ENCODE measurements at places on chromosomes 5 and 9. TPM values are rescaled to one million over a fixed set of nuclear protein-coding genes. Genes with fewer than 3 reads are reported as not detected.

Gene FCN2
- polyA plus RNA-seq: 0.16 TPM

Gene PDE8B
- polyA plus RNA-seq: 4.9 TPM

Gene TUSC1
- polyA plus RNA-seq: 14.5 TPM

Gene C9
- 0.36 TPM for polyA plus RNA-seq

Gene ZSWIM6
- 8.9 TPM for polyA plus RNA-seq

Gene TMEFF1
- 2.3 TPM for polyA plus RNA-seq

Gene PCDHGA2
- polyA plus RNA-seq: 2.8 TPM

GRCh38 chr9:9792144-9792857, 820.5 kb downstream of the PTPRD start:
- H3K36me3 ChIP-seq: no peaks in the 10 kb centered on the region
- no peak overlapping the region for H3K27ac ChIP-seq
- H3K27me3 ChIP-seq: no peaks in the 10 kb centered on the region

- no peaks in the 10 kb centered on the region for H3K4me1 ChIP-seq
- no peaks in the 10 kb centered on the region for H3K36me3 ChIP-seq
- no peak overlapping the region for H3K4me3 ChIP-seq
- no peak overlapping the region for H3K27ac ChIP-seq
Measured at GRCh38 chr5:110909950-110910349, 161.6 kb upstream of the TSLP start.

GRCh38 chr9:9284201-9284600, 1328.6 kb downstream of the PTPRD start:
- H3K27me3 ChIP-seq: no peaks in the 10 kb centered on the region
- no peak overlapping the region for H3K27ac ChIP-seq
- no peak for DNase-seq
- H3K36me3 ChIP-seq: no peaks in the 10 kb centered on the region
- no peaks in the 10 kb centered on the region for H3K4me1 ChIP-seq
- no peak overlapping the region for H3K4me3 ChIP-seq

GRCh38 chr5:74618106-74618505, 22.4 kb downstream of the ENC1 start:
- DNase-seq: no peak
- H3K27me3 ChIP-seq: peaks cover 4% of the 10 kb centered on the region
- no peak overlapping the region for H3K4me3 ChIP-seq
- no peak overlapping the region for H3K27ac ChIP-seq
- H3K4me1 ChIP-seq: peaks cover 3% of the 10 kb centered on the region
- H3K36me3 ChIP-seq: no peaks in the 10 kb centered on the region

DNA sequence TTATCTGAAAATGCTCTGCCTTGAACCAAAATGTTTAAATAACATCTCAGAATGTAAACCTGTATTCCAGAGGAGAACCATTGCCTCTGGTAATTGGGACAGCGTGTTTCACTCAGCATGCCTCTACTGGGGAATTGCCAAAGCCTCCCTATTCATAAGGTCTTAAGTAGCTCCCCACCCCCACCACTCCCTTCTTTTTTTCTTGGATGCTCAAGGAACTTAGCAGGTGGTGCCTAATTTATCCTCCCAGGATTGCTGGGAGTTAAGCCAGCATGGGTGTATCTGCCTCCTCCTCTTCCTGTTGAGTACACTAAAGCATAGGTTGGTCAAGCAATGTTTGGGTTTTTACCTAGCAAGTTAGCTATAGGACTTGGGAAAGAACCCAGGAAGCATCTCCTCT, 220.2 kb downstream of the DMAC1 start:
- no peak overlapping the region for H3K4me3 ChIP-seq
- DNase-seq: peak; percentile 40
- no peak overlapping the region for H3K27ac ChIP-seq
- no peaks in the 10 kb centered on the region for H3K27me3 ChIP-seq
- H3K36me3 ChIP-seq: no peaks in the 10 kb centered on the region

GRCh38 chr9:114947058-114947457, 16.7 kb upstream of the TNFSF8 start:
- no peak overlapping the region for H3K27ac ChIP-seq
- no peaks in the 10 kb centered on the region for H3K36me3 ChIP-seq
- H3K4me1 ChIP-seq: peaks cover under 1% of the 10 kb centered on the region

DNA sequence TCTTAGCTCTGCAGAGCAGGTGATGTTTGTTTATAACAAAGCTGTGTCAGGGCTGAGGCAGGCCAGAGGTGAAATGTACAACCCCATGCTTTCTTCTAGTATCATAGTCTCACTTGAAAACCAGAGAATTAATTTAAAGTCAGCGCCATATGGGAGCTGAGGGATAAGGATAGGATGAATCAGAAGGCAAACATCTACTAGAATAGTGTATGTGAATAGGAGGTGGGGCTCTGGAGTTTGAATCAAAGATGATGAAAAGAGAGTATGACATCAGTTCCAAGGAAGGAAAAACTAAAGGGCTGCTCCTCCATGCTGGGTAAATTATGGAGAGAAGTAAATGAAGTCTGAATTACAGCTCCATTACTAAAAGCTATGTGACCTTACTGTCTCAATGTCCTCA, 441.5 kb downstream of the RASEF start:
- H3K4me3 ChIP-seq: no peak overlapping the region
- H3K27me3 ChIP-seq: no peaks in the 10 kb centered on the region
- H3K27ac ChIP-seq: no peak overlapping the region
- no peak for DNase-seq
- no peaks in the 10 kb centered on the region for H3K4me1 ChIP-seq

GRCh38 chr5:78507531-78507930, 141.0 kb downstream of the LHFPL2 start:
- no peaks in the 10 kb centered on the region for H3K27me3 ChIP-seq
- H3K4me3 ChIP-seq: no peak overlapping the region
- H3K36me3 ChIP-seq: no peaks in the 10 kb centered on the region
- DNase-seq: no peak
- H3K27ac ChIP-seq: no peak overlapping the region
- peaks cover 83% of the 10 kb centered on the region for H3K4me1 ChIP-seq

- H3K36me3 ChIP-seq: peaks cover 42% of the 10 kb centered on the region
- peak within 1 kb of the TSS; percentile 39 for H3K4me3 ChIP-seq
- peaks cover 50% of the 10 kb centered on the region for H3K4me1 ChIP-seq
- H3K27ac ChIP-seq: no peak within 1 kb of the TSS
- peaks cover 4% of the 10 kb centered on the region for H3K27me3 ChIP-seq
- peak; percentile 55 for DNase-seq
Measured at GRCh38 chr5:141484641-141485311, at the start of gene PCDHGC4. Gene PCDHGC4 (plus strand): TSS chr5:141485030. CDS start chr5:141485174, 144 bp downstream.

DNA sequence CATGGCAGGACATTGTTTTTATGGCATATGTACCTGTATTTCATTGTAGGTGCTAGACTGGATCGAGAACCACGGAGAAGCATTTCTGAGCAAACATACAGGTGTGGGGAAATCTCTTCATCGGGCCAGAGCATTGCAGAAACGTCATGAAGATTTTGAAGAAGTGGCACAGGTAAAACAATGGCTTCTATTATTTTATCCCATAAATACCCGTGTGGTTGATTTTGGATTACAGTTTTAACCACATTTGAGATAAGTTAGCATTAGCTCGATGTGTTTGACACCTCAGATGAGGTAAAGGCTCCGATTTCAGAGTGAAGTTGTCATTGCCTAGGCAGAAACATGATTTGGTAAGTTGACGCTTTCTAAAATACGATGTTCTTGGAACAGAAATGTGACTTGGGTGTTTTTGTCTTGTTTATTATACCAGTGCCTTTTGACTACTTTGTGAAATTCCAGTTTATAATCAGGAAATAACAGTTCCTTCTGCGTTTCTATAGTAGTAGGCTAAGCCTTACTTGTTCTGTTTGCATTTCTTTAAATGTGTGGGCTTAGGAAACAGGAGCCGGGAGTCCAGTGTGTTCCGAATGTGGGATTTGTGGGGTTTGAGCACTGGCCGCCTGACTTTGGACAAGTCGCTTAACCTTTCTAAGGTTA, 187.7 kb downstream of the TRIO start:
- no peak for DNase-seq
- peaks cover 50% of the 10 kb centered on the region for H3K36me3 ChIP-seq
- H3K4me3 ChIP-seq: no peak overlapping the region
- H3K4me1 ChIP-seq: no peaks in the 10 kb centered on the region
- H3K27me3 ChIP-seq: no peaks in the 10 kb centered on the region

DNA sequence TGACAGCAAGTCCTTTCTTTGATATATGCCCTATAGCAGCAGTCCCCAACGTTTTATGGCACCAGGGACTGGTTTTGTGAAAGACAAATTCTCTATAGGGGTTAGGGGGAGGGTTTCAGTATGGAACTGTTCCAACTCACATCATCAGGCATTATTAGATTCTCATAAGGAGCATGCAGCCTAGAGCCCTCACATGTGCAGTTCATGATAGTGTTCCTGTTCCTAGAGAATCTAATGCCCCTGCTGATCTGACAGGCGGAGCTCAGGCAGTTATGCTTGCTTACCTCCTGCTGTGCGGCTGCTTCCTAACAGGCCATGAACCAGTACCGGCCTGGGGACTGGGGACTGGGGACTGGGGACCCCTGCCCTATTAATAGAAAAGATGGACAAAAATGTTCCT, 2.7 kb upstream of the RAPGEF6 start:
- no peaks in the 10 kb centered on the region for H3K36me3 ChIP-seq
- no peaks in the 10 kb centered on the region for H3K27me3 ChIP-seq
- peaks cover 7% of the 10 kb centered on the region for H3K4me1 ChIP-seq
- H3K27ac ChIP-seq: no peak overlapping the region
- DNase-seq: no peak

GRCh38 chr9:114720086-114720676, 38.2 kb upstream of the TEX48 start:
- DNase-seq: peak; percentile 53
- H3K36me3 ChIP-seq: no peaks in the 10 kb centered on the region
- no peak overlapping the region for H3K4me3 ChIP-seq
- peaks cover 27% of the 10 kb centered on the region for H3K4me1 ChIP-seq

DNA sequence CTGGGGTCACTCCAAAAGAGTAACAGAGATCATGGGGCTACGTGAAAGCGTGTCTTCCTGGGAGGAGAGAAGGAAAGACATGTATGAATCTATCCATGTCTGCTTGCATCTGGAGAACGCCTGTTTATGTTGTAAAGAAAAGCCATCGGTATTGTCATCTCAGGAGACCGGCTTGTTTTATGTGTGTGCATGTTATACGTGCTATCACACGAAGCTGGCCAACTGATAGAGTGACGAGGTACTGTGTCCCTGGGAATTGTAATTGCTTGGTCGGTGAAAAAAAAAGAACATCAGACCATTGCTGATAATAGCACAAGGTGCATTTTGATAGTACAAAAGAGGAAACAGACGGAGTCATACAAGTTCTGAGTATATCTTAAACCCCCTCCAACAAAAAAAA, 370 bp upstream of the CDH6 start:
- H3K27me3 ChIP-seq: peaks cover 36% of the 10 kb centered on the region
- no peak overlapping the region for H3K27ac ChIP-seq
- peaks cover 10% of the 10 kb centered on the region for H3K4me1 ChIP-seq
- no peaks in the 10 kb centered on the region for H3K36me3 ChIP-seq
- DNase-seq: no peak

- peaks cover 11% of the 10 kb centered on the region for H3K4me1 ChIP-seq
- no peaks in the 10 kb centered on the region for H3K27me3 ChIP-seq
- H3K36me3 ChIP-seq: no peaks in the 10 kb centered on the region
- no peak overlapping the region for H3K27ac ChIP-seq
- no peak for DNase-seq
Measured at GRCh38 chr5:38458174-38458573, 98.3 kb downstream of the LIFR start.

- peaks cover 30% of the 10 kb centered on the region for H3K36me3 ChIP-seq
- H3K27ac ChIP-seq: peak overlapping the region; percentile 38
- H3K4me3 ChIP-seq: no peak overlapping the region
- no peaks in the 10 kb centered on the region for H3K27me3 ChIP-seq
Measured at GRCh38 chr9:95088421-95089161, 228.9 kb downstream of the FANCC start.

DNA sequence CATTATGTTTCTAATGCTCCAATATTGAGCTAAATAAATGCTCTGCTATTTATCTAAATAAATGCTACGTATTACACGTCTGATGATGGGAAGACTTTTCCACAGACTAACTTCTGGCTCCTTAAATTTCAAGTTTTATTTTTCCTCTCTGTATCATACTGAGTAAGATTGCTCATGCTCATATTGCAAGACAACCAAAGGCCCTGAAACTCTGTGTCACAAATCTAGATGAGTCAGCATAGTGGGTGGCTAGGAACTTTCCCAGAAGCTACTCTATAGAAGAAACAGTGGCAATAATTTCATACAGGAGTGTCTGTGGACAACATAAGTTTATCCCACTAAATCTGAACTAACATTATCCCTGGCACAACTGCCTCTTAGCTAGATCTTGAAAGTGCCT, 53.0 kb upstream of the RFX3 start:
- no peaks in the 10 kb centered on the region for H3K27me3 ChIP-seq
- H3K36me3 ChIP-seq: no peaks in the 10 kb centered on the region
- no peak overlapping the region for H3K27ac ChIP-seq

- DNase-seq: no peak
- H3K4me1 ChIP-seq: peaks cover 12% of the 10 kb centered on the region
- no peaks in the 10 kb centered on the region for H3K36me3 ChIP-seq
- H3K4me3 ChIP-seq: no peak overlapping the region
- H3K27ac ChIP-seq: no peak overlapping the region
Measured at GRCh38 chr5:172564883-172565282, 76.2 kb upstream of the NEURL1B start.

- no peak overlapping the region for H3K27ac ChIP-seq
- H3K4me1 ChIP-seq: peaks cover 2% of the 10 kb centered on the region
- no peaks in the 10 kb centered on the region for H3K27me3 ChIP-seq
Measured at GRCh38 chr5:100644776-100645175, 109.6 kb downstream of the FAM174A start.

- H3K27ac ChIP-seq: no peak overlapping the region
- DNase-seq: peak; percentile 40
- no peaks in the 10 kb centered on the region for H3K36me3 ChIP-seq
- peaks cover 3% of the 10 kb centered on the region for H3K4me1 ChIP-seq
Measured at GRCh38 chr5:20832204-20833080, 844.4 kb upstream of the CDH18 start.

DNA sequence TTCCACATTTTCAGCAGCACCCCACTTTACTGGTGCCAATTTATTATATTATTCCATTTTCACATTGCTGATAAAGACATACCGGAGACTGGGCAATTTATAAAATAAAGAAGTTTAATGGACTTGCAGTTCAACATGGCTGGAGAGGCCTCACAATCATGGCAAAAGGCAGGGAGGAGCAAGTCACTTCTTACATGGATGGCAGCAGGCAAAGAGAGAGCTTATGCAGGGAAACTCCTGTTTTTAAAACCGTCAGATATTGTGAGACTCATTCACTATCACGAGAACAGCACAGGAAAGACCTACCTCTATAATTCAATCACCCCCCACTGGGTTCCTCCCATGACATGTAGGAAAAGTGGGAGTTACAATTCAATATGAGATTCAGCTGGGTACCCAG, 641.8 kb upstream of the MEF2C start:
- H3K4me1 ChIP-seq: no peaks in the 10 kb centered on the region
- H3K36me3 ChIP-seq: no peaks in the 10 kb centered on the region
- DNase-seq: no peak
- no peak overlapping the region for H3K27ac ChIP-seq
- H3K27me3 ChIP-seq: no peaks in the 10 kb centered on the region
- no peak overlapping the region for H3K4me3 ChIP-seq
